Stimulated activated CD8-positive, alpha-beta memory T cell treated with anti-CD3 and anti-CD28 coated beads, Interleukin-15, amount 100 ng/mL, for 48 hours (primary cell): ENCODE measurements at places on chromosomes 7 and 10.
A peak's percentile ranks its signal among the peaks of the same experiment; 100 is the strongest.

DNA sequence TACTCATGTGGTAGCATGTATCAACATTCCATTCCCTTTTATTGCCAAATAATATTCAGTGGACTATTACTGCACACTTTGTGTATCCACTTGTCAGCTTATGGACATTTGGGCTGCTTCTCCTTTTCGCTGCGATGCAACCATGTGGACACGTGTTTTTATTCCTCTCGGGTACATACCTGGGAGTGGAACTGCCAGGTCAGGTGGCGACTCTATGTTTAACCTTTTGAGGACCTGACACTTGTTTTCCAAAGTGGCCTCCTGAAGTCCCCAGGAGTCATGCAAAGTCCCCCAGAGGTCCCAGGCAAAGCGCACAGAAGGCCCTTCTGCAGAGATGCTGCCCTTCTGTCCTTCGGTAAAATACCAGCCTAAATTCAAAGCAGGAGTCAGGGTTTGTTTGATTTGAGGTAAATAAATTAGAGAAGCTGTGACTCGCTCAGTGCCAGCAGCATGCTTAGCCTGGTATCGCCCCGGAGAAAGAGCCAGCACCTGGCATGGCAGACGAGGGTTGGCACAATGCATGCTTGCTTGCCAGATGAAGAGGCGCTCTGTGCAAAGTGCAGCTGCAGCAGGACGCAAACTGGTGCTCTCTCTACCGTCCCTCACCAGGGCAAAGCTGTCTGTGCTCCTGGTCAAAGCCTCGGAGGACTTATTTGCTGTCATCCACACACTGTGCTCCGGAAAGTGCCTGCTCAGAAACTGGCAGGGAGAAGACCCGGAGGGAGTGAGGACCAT is 37.8 kb downstream of the HIPK2 start:
- DNase-seq, result no peak

- no peak for DNase-seq
Measured at GRCh38 chr10:83153714-83154113, 985.6 kb upstream of the GHITM start.

GRCh38 chr10:126387931-126388911 is at the start of gene ADAM12:
TSS of gene ADAM12 (minus strand) at chr10:126388477. CDS start at chr10:126388145, 332 bp downstream.
- no peak for DNase-seq

DNA sequence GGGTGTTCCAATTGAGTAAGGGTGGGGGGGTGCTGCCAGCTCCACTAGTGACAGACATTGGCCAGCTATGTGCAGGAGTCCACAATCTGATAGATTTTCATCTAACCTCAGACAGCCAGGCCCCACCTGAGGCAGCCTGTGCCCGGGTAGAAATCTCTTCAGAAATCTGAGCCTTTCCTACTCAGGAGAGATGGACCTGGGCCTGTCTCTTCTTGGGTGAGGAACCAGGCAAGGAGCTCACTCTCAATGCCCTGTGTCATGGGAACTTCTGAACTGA is 86.9 kb downstream of the UBE2H start:
- DNase-seq, result no peak

GRCh38 chr7:138000081-138000701 is 1.7 kb downstream of the CREB3L2 start:
- DNase-seq, result no peak

GRCh38 chr10:26357203-26357602 is 80.9 kb upstream of the APBB1IP start:
- DNase-seq, result no peak

- DNase-seq, result no peak
Measured at GRCh38 chr7:1249731-1250130, 17.1 kb downstream of the UNCX start.

DNA sequence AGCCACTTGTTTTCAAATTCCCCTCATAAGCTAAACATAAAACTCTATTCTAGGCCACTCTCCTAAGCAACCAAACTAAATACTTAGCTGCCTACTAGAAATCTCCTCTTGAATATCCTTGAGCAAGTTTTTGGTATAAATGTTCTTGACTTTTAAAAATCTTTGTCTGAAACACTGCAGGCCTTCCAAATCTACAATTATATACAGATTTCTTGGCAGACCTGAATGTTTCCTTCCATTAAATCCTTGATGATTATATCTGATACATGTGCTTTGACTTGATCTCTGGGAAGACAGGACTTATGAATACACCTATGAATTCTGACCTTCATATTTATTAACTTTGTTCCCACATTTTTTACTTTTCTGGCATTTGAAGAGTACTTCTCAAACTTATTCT is 314.5 kb downstream of the CACNA2D1 start:
- no peak for DNase-seq

DNA sequence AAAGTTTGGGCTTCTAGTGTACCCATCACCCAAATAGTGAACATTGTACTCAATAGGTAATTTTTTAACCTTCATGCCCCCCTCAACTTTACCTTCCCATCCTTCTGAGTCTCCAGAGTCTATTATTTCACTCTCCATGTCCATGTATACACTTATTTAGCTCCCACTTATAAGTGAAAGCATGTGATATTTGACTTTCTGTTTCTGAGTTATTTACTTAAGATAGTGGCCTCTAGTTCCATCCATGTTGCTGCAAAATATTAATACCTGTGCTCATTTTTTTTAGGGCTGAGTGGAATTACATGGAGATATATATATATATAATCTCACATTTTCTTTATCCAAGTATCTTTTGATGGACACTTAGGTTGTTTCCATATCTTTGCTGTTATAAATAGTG is 21.1 kb upstream of the PHF14 start:
- no peak for DNase-seq

DNA sequence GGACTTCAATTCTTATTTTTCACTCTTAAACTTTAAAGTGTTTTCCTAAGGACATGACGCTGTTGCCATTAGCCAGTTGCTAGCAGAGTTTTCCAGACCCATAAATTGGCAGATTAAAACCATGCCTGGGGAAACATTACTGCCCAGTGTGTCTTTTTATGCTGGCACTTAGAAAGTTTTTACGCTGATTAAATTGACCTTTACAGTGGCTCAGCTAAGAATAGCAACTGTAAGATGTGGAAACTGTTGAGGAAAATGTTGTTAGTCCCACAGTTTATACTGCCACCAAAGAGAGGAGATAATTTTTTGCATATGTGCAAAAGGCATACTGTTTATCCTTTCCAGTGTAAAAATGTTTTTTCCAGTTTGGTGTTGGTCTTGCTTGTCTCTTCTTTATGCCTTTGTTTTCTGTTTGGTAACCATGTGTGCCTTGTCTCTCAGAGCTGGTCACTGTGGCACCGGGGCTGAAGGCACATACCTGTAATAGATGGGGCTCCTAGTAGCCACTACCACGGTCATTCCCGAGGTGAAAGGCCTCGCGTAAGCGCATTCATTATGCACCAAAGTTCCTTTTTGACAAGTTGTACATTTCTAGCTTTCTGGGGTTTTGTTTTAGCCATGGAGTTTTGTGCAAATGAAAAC is 45.3 kb downstream of the CYP17A1 start:
- DNase-seq, result no peak

DNA sequence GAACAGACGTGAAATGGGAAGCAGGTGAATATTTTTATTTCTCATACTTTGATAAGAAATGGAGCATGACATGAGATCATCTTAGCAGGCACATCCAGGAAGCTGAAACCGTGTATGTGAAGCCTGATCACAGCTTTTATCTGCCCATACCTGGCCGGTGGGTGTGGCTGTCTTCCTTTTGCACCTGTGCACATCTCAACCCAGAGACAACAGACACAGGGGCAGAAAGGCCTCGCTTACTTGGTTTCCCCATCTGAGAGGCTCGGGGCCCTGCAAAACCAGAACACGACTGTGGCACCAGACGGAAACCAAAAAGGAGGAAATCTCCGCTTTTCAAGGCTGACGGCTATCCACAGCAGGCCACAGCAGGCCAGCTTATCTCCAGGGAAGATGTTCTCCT is 116.4 kb downstream of the TCERG1L start:
- DNase-seq, result no peak

GRCh38 chr7:94980418-94981142 is 73.2 kb downstream of the PPP1R9A start:
- no peak for DNase-seq

GRCh38 chr10:114138581-114138980 is 35.4 kb downstream of the CCDC186 start:
- no peak for DNase-seq

- DNase-seq, result no peak
Measured at GRCh38 chr10:117900280-117900679, 146.5 kb downstream of the RAB11FIP2 start.

- DNase-seq, result no peak
Measured at GRCh38 chr7:75559976-75560365, 67.9 kb downstream of the SPDYE5 start.

GRCh38 chr10:3486346-3487065 is 298.5 kb downstream of the KLF6 start:
- no peak for DNase-seq

DNA sequence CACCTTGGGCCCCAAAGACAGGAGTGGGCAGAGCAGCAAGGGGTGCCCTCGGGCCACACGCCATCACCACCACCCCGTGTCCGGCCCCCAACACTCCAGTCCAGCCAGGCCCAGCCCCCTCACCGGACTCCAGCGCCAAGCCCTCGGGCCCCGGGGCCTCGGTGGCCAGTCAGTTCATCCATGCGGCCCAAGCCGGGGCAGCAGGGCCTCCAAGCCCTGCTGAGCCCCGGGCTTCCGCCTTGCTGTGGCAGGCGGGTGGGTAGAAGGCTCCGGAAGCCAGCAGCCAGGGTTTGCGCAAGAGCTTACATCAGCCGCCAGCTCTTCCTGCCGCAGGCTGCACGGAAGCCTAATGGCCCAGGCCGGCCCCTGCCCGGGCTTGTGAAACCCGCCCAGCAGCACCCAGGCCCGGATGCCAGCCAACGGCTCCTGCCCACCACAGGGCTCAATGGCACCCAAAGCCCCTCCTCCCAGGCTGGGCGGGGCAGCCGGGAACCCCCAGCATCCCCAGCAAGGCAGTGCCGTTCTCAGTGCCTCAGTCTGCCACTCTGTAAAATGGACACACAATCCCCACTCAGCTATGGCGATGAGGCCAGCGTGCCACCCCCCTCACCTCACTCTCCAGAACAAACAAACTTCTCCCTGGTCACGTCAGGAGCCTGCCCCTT is 26.5 kb downstream of the TNRC18 start:
- peak; percentile 91 for DNase-seq

DNA sequence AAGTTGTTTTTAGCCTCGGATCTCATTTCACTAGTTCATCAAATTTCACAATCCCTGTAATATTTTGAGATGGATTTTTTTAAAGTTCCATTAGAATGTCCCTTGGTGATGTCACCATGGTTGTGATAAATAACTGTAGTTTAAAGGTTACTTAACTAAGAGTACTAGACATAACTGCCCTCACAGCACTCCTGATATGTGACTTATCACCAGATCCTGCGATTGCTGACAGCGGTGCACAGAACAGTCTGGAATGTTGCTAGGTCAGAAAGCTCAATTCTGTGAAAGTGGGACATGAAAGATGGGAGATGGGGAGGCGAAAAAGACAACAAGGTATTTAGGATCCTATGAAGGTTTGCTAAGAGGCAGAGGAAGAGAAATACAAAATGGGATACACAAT is 40.2 kb downstream of the FAM13C start:
- DNase-seq, result no peak

DNA sequence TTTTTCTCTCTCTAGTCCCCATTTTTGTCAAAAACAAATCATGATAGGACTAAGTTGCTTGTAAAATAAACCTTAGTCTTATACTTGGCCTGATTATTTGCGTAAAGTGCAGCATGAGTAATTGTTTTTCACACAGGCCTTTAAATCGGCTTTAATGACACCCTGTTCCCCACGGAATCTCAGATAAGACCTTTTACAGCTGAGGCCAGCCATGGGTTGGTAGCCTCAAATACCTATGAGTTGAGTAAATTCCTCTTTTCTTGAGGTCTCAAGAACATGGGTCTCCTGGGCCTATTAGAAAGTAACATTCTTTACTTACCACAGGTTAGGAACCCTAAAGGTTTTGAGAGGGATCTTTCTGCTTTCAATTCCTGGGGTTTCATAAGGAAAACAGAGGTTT is 761.0 kb upstream of the PHF14 start:
- no peak for DNase-seq
